ENCODE measurements at places on chromosomes 3 and 15.

GRCh38 chr3:57787867-57788623 lies 31.9 kb downstream of the SLMAP start:
- DNase-seq, result no peak

GRCh38 chr3:70067860-70068521 lies 68.5 kb downstream of the SAMMSON start:
- no peak for DNase-seq

GRCh38 chr3:178669758-178670157 lies 133.5 kb downstream of the KCNMB2 start:
- no peak for DNase-seq

DNA sequence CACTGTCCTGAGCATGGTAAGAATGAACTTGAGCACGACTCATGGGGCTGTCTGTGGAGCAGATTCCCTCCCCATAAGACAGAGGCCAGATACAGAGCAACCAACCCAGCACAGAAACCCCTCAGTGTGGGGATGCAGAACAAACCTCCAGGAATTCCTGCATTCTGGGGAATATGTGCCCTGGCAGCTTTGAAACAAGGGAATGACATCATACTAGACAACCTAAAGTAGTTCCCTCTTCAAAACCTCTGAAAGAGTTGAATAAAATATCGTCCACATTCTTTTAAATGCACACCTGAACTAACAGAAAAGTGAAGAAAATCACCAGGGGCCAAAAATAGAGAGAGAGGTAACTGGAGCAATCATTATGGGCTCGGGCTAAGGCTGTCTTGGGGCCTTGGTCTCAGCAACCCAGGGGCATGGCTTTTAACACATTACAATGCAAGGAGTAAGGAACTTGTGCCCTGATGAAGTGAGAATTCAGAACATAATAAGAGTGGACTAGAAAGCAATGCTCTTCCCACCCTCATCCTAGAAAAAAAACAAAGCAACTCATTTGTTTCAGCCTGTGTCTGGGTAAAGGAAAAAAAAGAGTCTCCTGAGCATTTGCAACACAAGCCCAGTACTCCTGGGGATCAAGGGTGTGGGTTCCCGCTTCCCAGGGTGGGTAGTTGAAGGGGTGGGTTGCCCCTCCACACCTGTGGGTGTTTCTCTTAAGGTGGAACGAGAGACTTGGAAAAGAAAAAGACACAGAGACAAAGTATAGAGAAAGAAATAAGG lies 43.9 kb downstream of the ADIPOQ start:
- no peak for DNase-seq

DNA sequence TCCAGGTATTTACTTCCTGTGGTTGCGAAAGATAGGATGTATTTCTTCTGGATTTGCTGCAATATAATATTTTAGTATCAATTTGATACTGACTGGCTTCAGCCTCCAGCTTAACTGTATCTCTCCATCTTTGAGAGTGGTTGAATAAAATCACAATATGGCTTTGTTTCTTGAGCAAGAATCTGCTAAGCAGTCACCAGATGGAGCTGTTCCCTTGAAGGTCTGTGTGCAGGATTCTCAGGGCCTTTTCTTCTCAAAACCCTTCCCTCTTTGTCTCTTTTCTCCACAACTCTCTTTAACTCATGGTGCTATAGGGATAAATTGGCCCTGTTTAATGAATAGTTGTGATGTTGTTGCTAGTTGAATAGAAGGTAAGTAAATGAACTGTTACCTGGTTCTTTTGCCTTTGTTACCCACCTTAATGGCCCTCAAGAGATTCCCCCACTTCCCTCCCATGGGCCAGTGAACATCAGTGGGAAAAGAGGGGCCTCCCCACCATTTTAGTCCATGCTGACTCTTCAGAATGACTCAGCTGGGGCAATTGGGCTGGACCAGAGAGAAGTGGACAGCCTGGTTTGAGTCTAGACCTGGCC lies 34.8 kb upstream of the RAB6B start:
- DNase-seq, result no peak

GRCh38 chr3:58082047-58082446 lies 73.8 kb downstream of the FLNB start:
- DNase-seq, result no peak

GRCh38 chr3:195043607-195044339 lies 227.2 kb downstream of the XXYLT1 start:
- no peak for DNase-seq

DNA sequence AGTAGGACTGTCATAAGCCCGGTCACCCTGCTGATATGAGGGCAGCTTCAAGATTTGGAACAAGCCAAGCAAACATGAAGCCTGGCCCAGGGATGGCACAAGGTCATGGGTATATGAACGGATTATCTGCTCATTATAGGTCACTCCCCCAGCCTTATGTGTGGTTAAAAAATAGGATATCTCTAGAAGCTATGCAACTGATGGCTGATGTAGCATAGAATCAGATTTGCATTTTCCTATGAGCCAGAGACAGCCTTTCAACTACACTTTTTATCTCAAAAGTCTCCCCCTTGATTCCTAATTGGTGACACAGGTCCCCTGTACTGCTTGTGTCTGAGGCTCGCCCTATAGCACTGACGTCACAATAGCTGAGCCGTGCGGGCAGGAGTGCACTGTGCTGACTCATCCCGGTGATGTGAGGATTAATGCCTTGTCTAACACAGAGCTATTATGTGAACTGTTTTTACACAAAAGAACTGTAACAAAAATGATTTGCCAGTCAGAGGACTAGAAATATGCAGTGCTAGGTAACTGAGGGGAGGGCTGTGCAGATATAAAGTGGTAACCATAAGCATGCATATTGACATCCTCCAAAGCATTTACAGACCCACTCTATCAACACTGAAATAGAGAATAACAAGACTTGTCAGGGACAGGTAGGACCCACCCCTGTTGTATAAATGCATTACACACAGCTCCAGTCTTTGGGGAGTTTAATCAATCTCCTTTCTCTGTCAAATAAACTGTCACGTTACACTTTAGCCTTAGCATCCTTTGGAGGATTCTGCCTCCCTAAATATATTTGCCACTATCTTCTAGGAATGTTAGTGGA lies 204.9 kb downstream of the TIGIT start:
- no peak for DNase-seq

DNA sequence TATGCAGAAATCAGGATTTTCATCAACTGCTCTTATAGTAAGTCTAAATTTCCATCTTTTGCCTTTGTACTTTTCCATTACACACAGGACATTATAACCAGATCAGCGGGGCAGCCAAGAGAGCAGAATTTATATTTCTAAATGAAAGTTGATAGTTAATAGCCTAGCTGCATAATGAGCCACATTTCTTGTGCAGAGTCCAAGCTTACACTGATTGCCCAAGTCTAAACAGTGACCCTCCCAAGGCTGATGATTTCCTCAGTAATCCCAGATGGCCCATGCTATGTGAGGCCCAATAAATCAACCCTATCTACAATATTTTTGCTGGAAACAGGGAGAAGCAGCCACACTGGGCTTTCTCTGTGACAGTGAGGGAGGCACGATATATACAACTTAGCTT lies 475.8 kb upstream of the KCNMB2 start:
- DNase-seq, result peak; percentile 87

DNA sequence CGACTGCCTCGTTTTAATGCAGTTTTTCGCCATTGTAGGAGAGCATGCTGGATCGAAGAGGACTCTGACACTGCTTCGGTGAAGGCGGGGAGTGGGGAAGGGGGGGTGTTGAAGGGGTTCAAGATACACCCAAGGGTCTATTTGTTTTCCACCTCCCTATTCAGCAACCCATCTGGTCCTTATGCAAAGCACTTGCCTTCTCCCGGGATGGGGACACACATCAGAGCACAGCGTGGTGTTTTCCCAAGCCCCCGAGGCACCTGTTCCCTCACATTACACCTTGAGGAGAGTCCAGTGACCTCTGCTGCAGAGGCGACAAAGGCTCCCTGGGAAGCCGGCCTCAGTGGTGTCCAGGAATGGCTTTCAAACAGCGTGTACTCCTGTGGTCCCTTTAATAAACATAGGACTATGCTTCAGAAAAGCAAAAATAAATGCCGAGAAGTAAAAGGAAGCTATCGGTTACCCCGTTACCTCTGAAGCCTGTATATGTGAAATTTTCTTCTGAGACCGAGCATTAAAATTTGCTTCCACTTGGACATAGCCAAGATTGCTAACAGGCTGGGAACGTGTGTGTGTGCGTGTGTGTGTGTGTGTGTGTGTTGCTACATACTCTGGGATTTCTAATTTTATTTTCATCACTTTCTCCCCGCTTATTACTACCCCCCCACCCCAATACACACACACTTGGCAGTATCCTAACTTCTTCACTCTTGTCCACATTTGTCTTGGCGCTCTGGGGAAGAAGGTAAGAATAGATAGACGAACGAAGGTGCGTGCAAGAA lies 53.2 kb downstream of the CCDC54 start:
- DNase-seq, result no peak

- no peak for DNase-seq
These were observed 38.7 kb downstream of the GJD2 start for GRCh38 chr15:34716111-34716510.

DNA sequence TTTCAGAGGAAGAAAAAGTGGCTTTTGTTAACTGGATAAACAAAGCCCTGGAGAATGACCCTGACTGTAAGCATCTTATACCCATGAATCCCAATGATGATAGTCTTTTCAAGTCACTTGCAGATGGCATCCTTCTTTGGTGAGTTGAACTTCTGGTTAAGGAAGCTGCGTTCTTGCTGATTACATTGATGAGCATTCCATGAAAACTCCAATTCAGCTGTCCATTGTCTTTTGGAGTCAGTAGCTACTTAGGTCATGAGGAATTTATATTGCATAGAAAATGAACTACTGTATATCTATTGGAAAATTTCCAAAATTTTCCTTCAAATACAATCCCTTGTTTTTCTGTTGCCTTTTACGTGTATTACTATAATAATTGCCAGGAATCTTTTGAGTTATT lies 47.7 kb upstream of the TRPC1 start:
- DNase-seq, result no peak

DNA sequence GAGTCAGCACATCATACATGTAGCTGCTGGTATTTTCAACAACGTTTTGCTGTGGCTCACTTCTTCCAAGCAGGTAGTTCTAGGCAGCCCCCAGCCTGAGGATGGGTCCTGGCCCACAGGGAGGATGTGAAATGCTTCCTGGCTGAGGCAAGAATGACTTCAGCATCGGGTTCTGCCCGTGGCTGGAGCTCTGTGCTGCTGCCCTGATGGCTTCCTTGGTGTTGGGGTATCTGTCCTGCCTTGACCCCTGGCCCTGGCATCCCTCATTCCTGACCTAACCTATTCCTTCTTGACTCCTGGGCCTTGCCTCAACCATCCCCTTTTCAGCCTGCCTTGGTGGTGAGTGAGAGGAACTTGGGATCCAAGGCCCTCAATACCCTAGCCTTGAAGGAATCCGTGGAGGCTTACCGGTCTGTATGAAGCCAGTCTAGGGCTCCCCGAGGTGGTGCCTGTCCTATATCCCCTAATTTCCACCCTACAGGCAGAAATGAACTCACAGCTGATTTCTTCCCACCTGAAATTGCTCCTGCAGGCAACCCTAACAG lies 300.6 kb downstream of the TLE3 start:
- no peak for DNase-seq

GRCh38 chr3:45795882-45796765 lies at the start of gene SLC6A20:
Gene SLC6A20, minus strand, starts transcription at chr3:45796536. Its CDS starts 117 bp downstream, at chr3:45796419.
- DNase-seq, result no peak

DNA sequence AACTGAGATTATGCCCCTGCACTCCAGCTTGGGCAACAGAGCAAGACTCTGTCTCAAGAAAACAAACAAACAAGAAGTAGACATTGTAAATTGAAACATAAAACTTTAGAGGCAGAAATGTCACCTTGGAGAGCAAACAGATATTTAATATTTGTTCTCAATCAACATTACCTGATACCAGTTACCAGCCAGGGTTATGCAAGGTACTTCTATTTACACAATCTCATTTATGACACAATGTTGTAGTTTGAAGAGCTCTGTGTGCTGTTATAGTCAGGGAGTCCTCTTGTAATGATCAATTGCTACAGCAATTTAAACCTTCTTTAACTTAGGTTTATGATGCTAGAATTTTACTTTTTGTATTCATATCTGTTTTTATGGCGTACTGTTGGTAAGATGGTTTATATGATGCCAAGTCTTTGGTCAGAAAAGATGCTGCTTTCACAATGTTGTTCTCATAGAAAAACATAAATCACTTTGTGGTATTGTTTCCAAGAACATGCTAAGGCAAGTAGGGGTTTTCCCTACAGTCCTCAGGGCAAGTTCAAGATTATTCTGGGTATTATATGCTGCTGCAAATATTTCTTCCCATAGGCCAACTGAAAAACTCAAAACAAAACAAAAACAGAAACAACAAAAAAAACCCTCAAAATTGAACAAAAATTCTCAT lies 173.5 kb downstream of the TNIK start:
- DNase-seq, result no peak

GRCh38 chr3:38168151-38169026 lies 3.1 kb downstream of the OXSR1 start:
- DNase-seq, result no peak

DNA sequence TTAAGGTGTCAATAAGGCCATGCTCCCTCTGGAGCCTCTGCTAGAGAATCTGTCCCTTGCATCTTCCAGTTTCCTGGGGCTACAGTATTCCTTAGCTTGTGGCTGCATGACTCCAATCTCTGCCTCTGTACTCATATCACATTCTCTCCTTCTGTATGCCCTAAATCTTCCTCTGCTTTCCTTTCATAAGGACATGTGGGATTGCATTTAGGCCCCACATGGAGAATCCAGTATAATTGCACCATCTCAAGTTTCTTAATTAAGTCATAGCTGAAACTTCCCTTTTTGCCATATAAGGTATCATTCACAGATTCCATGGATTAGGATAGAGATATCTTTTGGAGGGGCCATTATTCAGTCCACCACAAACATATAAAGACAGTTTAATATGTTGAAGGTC lies 409.8 kb upstream of the TMCO5A start:
- DNase-seq, result no peak

GRCh38 chr3:193928354-193929209 lies 207.4 kb upstream of the HES1 start:
- no peak for DNase-seq

DNA sequence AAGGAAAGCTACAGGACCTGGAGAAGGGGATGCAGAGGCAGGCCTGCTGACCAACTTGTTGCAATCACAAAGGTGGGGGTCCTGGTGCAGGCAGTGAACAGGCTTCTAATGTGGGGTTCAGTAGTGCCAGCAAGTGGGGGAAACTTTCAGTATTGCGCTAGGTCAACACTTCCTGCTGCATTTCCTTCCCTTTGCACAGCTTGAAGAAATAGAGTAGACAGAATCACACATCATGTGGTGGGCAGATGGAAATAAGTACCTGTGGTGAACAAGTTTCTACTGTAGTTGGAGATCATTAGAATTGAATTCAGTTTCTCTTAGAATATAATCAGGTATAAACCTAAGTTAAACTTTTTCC lies 63.4 kb downstream of the RGMA start:
- DNase-seq, result no peak

- no peak for DNase-seq
These were observed 111.7 kb downstream of the NUP210 start for GRCh38 chr3:13308380-13308801.

DNA sequence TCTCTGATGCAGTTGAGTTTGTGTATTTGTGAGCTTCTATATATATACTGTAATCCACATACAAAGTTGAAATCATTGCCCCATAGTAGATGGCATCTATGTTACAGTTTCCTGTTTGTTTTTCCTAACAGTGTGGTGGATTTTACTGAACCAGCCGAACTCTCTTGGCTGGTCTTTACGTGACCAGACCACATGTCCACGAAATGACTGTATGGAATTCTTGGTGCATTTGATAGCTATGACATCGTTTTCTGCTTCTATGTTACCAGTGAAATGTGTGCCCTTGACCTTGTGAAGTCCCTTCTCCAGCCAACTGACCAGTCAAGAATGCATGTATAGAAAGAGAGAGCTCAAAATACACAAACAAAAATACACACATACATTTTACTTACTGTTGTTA lies 1.8 kb downstream of the KCNMB2 start:
- DNase-seq, result no peak
